ENCODE measurements at places on chromosomes 4 and X. TPM values are rescaled to one million over a fixed set of nuclear protein-coding genes. Genes with fewer than 3 reads are reported as not detected.

DNA sequence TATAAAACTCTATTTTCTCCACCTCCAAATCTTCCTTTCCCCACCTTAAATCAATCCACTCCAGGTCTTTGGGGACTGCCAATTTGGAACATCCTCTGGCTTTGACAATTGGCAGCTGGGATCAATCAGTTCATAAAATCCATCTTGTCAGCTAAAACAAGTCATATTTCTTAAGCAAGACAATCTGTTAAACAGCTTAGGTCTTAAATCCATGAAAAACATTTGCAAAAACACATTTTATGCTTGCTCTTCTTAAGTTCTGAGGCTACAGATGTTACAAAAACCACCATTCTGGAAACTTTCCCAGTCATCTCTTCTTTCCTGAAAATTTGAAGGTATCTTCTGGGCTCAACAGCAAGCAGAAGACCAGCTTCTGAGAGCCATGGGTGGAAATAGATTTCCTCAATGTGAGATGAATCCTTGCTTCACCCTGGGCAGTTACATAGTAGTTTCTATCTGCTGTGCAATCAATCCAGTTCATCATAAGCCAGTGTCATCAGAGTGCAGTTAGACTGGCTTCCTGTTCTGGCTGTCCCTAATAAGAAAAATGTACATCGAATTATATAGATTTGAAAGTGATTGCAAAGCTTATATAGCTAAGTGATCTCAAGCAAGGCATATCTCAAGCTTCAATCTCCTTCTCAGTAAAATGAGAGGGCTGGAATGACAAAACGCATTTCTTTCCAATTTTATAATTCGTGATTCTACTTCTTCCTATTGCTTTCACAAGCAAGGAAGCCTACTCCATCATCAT is 402.7 kb upstream of the INTU start:
- no peak for DNase-seq
- no peaks in the 10 kb centered on the region for H3K27me3 ChIP-seq
- H3K27ac ChIP-seq, result no peak overlapping the region
- H3K4me3 ChIP-seq, result no peak overlapping the region
- H3K36me3 ChIP-seq, result no peaks in the 10 kb centered on the region

- no peaks in the 10 kb centered on the region for H3K4me1 ChIP-seq
- DNase-seq, result no peak
- no peak overlapping the region for H3K4me3 ChIP-seq
- no peak overlapping the region for H3K27ac ChIP-seq
- peaks cover 7% of the 10 kb centered on the region for H3K27me3 ChIP-seq
- no peaks in the 10 kb centered on the region for H3K36me3 ChIP-seq
Observed at GRCh38 chrX:39682778-39683177, 415.0 kb downstream of the BCOR start.

Gene SPANXB1
- total RNA-seq, result not detected

- DNase-seq, result no peak
- H3K27me3 ChIP-seq, result no peaks in the 10 kb centered on the region
- no peaks in the 10 kb centered on the region for H3K4me1 ChIP-seq
- no peaks in the 10 kb centered on the region for H3K36me3 ChIP-seq
- no peak overlapping the region for H3K27ac ChIP-seq
- no peak overlapping the region for H3K4me3 ChIP-seq
Observed at GRCh38 chr4:35900286-35901243, 343.7 kb downstream of the ARAP2 start.

DNA sequence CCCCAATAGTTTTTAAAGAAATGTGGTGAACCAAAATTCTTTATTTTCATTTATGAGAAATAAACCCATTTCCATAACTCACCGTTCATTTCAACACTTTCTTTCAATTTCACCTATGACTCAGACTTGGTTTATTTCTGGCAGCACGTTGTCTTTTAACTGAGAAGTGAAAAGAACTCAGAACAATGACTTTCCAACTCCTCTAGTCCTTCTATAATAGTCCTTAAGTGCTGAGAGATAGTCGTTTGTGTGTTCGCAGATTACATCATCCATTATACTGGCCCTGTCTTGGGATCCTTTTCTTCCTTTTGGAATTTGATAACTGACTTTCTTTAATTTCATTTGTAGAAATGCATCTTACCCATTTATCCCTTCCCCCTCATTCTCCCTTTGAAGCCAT is 113.6 kb downstream of the GLUD2 start:
- no peaks in the 10 kb centered on the region for H3K27me3 ChIP-seq
- peak overlapping the region; percentile 79 for H3K27ac ChIP-seq
- H3K36me3 ChIP-seq, result no peaks in the 10 kb centered on the region
- H3K4me1 ChIP-seq, result peaks cover 25% of the 10 kb centered on the region
- peak overlapping the region; percentile 46 for H3K4me3 ChIP-seq

Gene SGMS2
- 0.80 TPM for total RNA-seq

Gene VCX3B
- total RNA-seq, result not detected
